ENCODE measurements at places on chromosomes 1 and 21.

GRCh38 chr1:205665201-205666045, 14.9 kb downstream of the SLC45A3 start:
- DNase-seq = no peak

DNA sequence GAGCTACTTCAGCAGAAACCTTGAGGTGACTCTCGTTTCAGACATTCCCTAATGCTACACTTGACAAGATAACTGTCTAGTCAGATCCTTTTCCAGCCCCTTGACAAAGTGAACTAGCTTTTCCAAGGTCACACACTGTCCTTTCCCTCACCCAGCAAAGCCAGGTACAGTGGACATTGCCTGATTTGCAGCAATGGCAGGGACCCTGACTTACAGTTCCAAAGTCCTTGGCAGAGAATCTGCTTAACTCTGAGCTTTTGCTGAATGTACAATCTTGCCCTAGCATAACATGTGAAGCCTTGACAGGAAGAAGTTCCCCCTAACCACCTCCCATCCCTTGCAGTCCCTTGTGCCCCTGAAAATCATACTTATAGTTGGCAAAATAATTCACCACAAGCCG, 37.1 kb downstream of the HSD3B2 start:
- no peak for DNase-seq

DNA sequence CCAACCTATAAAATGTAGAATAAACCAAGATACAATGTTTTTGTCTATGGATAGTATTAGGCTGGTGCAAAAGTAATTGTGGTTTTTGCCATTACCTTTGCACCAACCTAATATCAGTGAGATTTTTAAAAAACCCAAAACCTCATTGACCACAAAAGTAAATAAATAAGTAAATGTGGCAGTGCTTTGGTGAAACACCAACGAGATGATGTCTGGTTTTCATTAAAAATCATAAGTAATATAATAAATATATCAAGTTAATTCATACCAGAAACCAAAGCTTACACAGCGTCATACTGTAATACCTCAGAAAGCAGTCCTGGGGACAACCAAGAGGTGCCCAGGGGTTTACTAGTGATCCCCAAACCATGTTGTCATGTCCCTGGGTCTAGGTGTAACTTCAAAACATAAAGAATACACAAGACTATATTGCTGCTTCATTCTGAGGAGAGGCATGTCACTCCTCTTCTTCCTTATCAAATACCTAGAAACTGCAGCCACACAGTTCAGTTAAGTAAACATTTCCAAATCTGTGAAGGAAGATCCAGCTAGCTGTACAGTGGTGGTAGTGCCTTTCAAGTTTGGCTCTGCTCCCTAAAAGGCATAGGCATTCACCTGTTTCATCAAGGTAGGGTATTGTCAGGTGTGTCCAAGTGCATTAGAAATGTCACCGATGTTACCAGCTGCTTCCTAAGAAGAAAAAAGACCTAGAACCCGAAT, 51.6 kb upstream of the ZC3H11B start:
- DNase-seq = no peak

- DNase-seq = no peak
Observed at GRCh38 chr1:212118167-212118871, 82.8 kb downstream of the DTL start.

Measured in stimulated activated effector memory CD8-positive, alpha-beta T cell treated with anti-CD3 and anti-CD28 coated beads, Interleukin-12 subunit alpha, Interleukin-12 subunit beta, amount 100 ng/mL, for 72 hours (primary cell).